Activated naive CD8-positive, alpha-beta T cell treated with anti-CD3 and anti-CD28 coated beads for 36 hours (primary cell): ENCODE measurements at places on chromosomes 4 and X. TPM values are rescaled to one million over a fixed set of nuclear protein-coding genes. Genes with fewer than 3 reads are reported as not detected.

DNA sequence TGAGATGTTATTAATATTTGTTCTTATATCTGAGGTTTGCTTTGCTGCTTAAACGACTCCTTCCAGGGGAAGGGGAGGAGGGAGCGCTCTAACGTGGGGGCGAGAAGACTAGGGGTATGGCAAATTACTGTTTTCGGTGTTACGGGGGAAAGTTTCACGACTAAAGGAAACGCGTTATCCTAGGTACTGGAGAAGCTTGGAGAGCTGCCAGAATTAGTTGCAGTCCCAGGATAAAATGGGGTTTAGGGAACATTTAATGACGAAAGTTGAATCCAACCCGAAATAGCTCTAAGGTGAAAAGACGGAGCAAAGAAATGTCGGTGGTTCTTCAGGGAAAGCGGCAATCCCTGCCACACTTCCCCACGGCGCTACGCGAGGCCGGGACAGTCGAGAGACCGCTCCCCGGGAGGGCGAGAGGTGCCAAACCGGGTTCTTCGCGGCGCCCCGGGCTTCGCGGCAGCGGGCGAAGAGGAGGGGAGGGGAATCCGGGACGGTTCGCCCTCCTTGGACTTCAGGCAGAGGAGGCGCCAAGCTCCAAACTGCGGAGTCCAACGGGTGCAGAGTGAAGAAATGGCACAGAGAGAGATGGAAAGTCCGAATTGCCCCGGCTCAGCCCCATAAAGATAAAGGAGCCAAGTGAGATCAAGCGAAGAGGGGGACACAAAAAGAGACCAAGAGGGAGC lies 724 bp downstream of the THOC2 start:
- H3K4me3 ChIP-seq: peak overlapping the region; percentile 91
- H3K4me1 ChIP-seq: peaks cover 16% of the 10 kb centered on the region
- peaks cover 13% of the 10 kb centered on the region for H3K36me3 ChIP-seq
- H3K27ac ChIP-seq: peak overlapping the region; percentile 95
- no peaks in the 10 kb centered on the region for H3K27me3 ChIP-seq

DNA sequence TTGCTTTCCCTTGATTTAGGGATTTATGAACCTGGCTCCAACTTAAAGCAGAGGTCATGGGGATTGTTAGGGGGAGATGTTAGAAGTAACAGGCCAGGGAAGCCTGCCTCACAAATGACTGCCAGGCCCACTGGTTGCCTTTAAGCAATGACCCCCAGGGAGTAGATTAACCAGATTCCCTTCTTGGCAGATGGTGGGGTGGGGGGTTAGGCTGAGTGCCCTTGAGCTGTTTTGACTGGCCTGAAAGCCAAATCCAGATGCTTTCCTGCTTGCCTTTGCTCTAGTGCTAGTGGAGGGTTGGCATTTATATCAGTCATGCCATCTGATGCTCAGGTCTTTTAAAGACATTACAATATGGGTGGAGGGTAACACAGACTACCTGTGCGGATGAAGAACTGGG lies 128.1 kb downstream of the TMEM164 start:
- H3K36me3 ChIP-seq: peaks cover 5% of the 10 kb centered on the region
- no peaks in the 10 kb centered on the region for H3K27me3 ChIP-seq
- H3K4me1 ChIP-seq: peaks cover 11% of the 10 kb centered on the region
- H3K27ac ChIP-seq: no peak overlapping the region
- no peak overlapping the region for H3K4me3 ChIP-seq

Gene CITED1
- not detected for total RNA-seq

GRCh38 chr4:108730579-108730978 lies 32.3 kb downstream of the ETNPPL start:
- H3K27me3 ChIP-seq: no peaks in the 10 kb centered on the region
- DNase-seq: no peak
- H3K4me1 ChIP-seq: no peaks in the 10 kb centered on the region
- no peak overlapping the region for H3K27ac ChIP-seq
- H3K4me3 ChIP-seq: no peak overlapping the region
- peaks cover 2% of the 10 kb centered on the region for H3K36me3 ChIP-seq

Gene PAGE4
- not detected for total RNA-seq

DNA sequence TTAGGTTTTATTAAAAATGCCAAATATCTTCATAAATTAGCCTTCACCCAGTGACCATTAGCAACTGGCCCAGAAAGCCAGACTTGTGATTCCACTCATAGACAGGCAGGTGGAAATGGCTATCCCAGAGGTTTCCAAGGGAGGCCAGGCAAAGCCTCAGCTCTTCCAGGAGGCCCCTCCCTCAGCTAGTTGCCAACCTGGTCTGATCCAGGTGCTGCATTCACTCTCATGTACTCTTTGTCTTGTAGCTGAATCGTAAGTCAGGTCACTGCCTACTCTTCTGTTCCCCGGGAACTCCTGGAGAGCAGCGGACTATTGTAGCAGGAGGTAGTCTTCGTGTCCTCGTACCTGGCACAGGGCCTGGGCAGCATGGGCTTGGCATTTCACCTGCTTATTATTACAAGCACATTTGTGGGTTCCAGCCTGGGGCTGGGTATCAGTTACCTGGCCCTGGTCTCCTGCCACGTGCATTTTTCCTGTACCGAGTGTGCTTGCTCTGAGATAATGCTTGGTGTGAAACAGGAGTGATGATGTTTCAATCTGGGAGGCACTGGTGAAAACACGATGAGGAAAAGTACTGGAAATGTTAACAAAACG lies 101.6 kb downstream of the FAM193A start:
- H3K27me3 ChIP-seq: no peaks in the 10 kb centered on the region
- peaks cover 5% of the 10 kb centered on the region for H3K36me3 ChIP-seq
- no peak for DNase-seq
- H3K27ac ChIP-seq: no peak overlapping the region
- no peak overlapping the region for H3K4me3 ChIP-seq
- no peaks in the 10 kb centered on the region for H3K4me1 ChIP-seq

GRCh38 chr4:153468587-153468986 lies 2.4 kb downstream of the TMEM131L start:
- peaks cover 60% of the 10 kb centered on the region for H3K4me1 ChIP-seq
- H3K27ac ChIP-seq: peak overlapping the region; percentile 94
- peaks cover 56% of the 10 kb centered on the region for H3K36me3 ChIP-seq
- no peak for DNase-seq

DNA sequence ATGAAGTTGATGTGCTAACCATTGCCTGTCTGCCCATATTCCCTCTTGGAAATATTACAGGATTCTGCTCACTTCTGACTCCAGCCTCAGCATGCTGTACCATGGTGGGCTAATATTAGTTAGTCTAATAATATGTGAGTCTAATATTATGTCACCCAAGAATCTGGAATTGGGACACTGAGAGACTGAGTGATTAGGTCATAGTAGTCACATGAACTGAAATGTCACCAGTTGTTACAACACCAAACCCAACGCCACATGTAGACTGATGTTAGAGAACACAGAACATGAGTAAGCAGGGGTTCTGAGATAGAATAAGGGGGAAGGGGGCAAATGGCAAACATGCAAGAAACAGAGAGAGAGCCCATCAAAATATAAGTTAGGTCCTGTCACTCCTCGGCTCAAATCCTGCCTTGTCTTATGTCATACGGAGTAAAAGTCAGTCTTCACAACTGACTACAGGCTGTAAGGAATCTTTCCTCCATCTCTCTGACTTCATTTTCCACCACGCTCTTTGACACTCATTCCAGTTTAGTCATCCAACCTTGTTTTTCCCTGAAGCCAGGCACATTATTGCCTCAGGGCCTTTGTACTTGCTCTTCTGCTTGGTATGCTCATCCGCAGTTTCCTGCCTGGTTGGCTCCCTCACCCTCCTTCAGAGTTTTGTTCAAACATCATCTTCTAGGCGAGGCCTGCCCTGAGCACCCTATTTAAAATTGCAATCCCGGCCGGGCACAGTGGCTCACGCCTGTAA lies 9.6 kb upstream of the SLAIN2 start:
- no peak for DNase-seq
- H3K27ac ChIP-seq: no peak overlapping the region
- H3K4me3 ChIP-seq: no peak overlapping the region
- H3K4me1 ChIP-seq: peaks cover 10% of the 10 kb centered on the region
- no peaks in the 10 kb centered on the region for H3K36me3 ChIP-seq

DNA sequence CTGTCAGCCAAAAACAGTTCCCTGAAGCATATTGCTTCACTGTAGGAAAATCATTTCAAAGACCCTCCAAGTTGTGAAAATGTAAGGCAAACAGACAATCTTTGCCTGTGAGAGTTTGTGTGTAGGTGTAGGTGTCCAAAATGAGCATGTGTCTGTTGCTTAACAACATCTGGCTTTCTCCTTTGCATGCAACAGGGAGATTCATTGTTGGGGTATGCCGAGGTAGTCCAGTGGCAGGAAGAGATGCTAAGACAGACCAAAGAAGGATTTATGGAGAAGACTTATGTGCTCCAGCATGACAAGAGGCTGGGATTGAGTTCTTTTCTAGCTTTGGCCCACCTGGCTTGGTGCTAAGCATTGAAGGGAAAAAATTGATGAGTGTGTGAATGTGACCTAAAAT lies 29.8 kb upstream of the SMAD1 start:
- no peak for DNase-seq
- no peak overlapping the region for H3K27ac ChIP-seq
- no peaks in the 10 kb centered on the region for H3K36me3 ChIP-seq
- no peak overlapping the region for H3K4me3 ChIP-seq
- peaks cover 14% of the 10 kb centered on the region for H3K27me3 ChIP-seq

DNA sequence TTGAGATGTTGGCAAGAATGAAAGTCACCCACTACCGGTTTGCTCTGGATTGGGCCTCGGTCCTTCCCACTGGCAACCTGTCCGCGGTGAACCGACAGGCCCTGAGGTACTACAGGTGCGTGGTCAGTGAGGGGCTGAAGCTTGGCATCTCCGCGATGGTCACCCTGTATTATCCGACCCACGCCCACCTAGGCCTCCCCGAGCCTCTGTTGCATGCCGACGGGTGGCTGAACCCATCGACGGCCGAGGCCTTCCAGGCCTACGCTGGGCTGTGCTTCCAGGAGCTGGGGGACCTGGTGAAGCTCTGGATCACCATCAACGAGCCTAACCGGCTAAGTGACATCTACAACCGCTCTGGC lies 12.3 kb downstream of the RPL9 start:
- H3K4me3 ChIP-seq: no peak overlapping the region
- peaks cover 16% of the 10 kb centered on the region for H3K36me3 ChIP-seq
- H3K27ac ChIP-seq: no peak overlapping the region
- peaks cover 3% of the 10 kb centered on the region for H3K27me3 ChIP-seq
- DNase-seq: no peak

Gene PF4V1
- not detected for total RNA-seq

DNA sequence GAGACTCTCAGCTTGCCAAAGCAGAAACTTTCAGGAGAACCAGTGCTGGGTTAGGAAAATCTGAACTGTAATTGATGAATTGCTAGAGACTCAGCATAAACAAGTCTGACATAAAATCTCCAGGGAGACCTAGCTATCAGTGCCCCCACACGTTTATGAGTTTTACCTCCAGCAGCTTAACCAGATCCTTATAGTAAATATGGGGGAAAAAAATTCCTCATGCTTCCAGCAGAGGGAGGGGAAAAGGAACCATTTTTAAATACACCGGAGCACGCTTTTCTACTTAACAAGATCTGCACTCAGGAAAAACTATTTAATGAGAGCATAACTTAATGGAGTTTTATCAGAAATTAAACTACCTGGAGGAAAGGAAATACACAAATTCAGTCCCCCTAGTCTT lies 1040.7 kb upstream of the INTU start:
- DNase-seq: no peak
- no peaks in the 10 kb centered on the region for H3K27me3 ChIP-seq
- no peaks in the 10 kb centered on the region for H3K36me3 ChIP-seq

DNA sequence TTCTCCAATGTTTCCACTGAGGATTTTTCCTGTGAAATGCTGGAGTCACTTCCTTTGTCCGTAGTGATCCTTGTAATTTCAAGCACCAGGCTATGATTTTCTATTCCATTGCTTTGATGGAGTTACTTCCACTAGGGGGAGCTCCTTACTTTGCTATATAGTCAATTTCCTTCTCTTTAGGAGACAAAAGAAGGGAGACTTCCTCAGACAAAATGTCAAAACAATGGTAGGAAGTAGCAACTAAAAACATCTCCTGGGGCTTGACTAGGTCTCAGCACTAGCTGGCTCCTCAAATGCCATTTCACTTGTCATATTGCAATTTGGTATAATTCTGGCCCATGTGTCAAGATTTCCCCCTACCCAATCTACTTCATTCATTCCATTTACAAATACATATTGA lies 24.1 kb downstream of the ZCCHC12 start:
- H3K27ac ChIP-seq: no peak overlapping the region
- H3K27me3 ChIP-seq: peaks cover 3% of the 10 kb centered on the region
- no peaks in the 10 kb centered on the region for H3K36me3 ChIP-seq
- H3K4me1 ChIP-seq: no peaks in the 10 kb centered on the region
